ENCODE measurements at places on chromosomes 13 and 19.

- DNase-seq, result no peak
Observed at GRCh38 chr13:34459856-34460255, 482.2 kb upstream of the NBEA start.

DNA sequence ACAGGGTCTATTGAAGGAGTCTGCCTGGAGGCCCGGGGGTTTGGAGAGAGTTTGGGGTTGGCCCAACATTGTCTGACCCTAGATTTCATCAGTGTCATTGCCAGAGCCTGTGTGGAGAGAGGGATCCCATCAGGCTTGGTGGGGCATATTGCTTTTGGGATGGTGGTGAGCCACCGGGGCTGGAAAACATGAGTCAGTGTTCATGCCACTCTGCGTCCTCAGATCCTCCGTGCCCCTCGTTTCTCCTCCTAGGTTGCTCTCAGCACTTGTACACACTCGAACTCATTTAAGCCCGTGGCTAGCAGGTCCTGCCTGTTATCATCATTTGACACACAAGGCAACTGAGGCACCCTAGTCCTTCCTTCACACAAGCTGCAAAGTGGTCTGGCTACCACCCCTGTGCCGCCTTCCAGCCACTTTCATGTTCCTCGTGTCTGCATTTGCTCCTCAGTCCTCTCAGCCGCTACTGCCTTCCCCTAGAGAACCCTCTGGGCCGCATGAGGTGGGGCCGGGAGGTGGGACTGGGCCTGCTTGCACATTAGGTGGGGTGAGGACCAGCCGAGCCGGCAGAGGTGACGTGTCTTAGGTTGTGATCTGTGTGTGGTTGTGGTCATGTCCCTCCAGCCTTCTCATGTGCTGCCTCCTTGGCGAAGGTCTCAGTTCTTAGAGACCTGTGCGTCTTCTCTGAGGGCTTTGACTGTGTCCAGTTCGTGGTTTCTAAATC is 3.6 kb downstream of the NACC1 start:
- DNase-seq, result no peak

DNA sequence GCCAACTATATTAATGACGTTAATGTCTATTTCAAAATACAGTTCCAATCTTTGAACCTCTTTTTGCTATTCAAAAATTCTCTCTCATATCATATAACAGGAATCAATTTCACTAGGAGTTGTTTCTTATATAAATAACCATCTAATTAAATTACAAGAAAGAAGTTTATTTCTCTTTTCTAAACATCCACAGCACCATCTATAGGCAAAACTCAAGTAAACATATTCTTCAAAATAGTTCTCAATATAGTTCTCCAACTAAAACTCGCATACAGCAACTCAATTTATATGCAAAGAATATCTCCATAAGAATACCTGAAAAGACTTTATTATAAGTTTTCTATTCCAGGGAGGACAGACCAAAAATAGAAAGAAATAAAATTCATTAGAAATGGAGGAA is 65.6 kb downstream of the RBM26 start:
- no peak for DNase-seq

- DNase-seq, result no peak
Observed at GRCh38 chr13:23992781-23993679, 95.7 kb upstream of the C1QTNF9B start.

- no peak for DNase-seq
Observed at GRCh38 chr13:33236021-33236420, 49.5 kb downstream of the STARD13 start.
